Bronchial epithelial cell (primary cell): ENCODE measurements at places on chromosomes 11 and 22. TPM values are rescaled to one million over a fixed set of nuclear protein-coding genes. Genes with fewer than 3 reads are reported as not detected.

GRCh38 chr22:21845558-21846453, 21.6 kb downstream of the MAPK1 start:
- DNase-seq: no peak

DNA sequence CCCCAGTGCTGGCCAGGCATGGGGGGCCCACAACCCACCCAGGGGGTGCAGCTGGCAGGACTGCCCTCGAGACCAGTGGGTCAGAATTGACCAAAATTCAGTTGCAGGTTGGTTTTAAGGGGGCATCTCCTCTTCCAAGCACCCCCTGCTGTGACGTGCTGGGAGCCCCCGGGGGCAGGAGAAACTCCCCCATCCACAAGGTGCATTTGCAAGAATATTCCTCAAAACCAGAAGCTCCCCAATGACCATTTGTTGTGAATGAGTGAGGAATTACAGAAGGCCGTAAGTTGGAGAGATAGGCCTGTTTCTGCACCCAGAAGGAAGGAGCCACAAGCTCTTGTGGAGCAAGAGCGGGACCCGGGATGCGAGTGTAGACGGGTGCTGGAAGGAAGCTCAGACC, 414.5 kb downstream of the BRD1 start:
- DNase-seq: no peak

GRCh38 chr22:41931701-41932269, 5.2 kb upstream of the TNFRSF13C start:
- DNase-seq: no peak

DNA sequence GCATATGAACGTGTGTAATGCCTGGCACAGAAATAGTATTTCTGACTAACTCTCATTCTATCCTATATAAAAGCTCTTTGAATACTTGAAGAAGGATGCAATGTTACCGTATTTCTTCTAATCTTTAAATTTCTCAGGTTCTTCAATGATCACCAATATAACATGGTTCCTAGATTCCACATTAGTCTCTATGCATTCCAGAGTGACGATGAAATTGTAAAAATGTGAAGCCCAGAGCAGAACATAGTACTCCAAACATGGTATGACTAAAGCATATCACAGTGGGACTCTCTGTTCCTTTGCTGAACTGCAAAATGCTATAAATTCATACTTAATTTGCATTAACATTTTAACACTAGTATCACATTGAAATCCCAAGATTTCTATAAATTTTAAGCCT, 877.6 kb upstream of the CHORDC1 start:
- DNase-seq: peak; percentile 15

DNA sequence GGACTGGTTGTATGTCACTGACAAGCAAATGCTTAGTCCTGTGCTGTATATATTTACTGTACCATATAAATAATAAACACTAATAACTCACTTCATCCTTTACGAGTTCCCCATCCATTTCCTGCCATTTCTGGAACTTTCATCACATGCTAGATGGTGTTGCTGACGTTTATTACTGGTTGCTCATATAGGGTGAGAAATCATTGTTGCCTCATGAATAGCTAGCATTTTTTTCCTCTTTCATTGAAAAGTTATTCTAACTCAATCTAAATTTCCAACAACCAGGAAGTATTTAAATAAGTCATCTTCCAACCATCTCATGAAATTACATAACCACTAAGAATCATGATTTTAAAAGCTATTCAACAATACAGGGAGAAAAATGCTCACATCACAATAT, 88.6 kb upstream of the RCN1 start:
- DNase-seq: no peak

DNA sequence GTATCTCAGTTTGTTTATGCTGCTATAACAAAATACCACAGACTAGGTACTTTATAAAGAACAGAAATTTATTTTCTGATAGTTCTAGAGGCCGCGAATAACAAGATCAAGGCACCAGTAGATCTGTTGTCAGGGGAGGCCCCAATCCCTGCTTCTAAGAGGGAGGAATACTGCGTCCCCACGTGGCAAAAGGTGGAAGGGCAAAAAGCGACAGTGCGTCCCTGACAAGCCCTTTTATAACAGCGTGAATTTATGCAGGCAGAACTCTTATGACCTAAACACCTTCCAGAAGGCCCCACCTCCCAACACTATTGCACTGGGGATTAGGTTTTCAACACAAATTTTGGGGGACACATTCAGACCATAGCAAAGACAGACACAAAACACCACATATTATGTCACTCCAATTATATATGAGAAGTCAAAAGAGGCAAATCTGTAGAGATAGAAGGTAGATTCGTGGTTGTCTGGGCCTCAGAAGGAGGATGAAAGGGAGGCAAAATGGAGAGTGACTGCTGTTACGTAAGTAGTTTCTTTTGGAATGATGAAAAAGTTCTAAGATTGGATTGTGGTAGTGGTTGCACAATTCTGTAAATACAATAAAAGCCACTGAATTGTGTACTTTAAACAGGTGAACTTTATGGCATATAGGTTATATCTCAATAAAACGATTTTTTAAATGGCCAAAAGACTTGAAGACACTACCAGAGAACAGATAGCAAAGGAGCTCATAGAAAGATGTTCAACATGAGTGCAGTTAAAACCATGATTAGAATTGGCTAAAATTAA, 30.1 kb upstream of the TNRC6B start:
- DNase-seq: no peak

DNA sequence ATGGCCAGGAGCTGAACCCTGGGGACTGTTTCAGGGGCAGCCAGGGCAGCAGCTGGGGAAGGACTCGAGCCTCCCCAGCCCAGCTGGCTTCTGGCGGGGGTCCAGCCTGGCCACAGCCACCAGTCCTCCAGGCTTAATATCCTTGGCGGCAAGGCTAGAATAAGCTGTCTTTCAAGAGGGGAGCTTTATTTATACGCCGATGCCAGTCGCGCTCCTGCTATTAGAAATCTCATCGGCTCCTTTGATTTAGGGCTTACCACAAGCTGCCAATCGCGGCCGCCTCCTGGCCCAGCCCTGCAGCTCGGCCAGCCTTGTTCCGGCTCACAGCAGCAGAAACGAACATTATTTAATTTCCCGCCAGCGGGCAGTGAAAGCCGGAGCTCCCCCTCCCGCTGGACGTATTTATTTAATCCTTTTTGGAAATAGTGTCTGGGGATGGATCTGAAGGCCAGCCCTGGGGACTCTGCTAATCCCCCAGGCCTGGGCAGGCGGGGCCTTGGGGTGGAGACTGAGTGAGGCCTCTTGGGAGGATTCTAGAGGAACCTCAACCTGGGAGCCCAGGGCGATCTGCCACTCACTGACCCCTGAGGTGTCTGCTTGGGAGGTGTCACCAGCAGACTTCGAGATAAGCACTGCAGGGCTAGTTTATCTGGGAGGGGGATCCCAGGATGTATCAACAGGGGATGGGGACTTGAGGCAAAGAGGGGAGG, 363.1 kb downstream of the MN1 start:
- no peak for DNase-seq

- no peak for DNase-seq
These were observed 227.5 kb downstream of the CTTN start for GRCh38 chr11:70625582-70626518.

DNA sequence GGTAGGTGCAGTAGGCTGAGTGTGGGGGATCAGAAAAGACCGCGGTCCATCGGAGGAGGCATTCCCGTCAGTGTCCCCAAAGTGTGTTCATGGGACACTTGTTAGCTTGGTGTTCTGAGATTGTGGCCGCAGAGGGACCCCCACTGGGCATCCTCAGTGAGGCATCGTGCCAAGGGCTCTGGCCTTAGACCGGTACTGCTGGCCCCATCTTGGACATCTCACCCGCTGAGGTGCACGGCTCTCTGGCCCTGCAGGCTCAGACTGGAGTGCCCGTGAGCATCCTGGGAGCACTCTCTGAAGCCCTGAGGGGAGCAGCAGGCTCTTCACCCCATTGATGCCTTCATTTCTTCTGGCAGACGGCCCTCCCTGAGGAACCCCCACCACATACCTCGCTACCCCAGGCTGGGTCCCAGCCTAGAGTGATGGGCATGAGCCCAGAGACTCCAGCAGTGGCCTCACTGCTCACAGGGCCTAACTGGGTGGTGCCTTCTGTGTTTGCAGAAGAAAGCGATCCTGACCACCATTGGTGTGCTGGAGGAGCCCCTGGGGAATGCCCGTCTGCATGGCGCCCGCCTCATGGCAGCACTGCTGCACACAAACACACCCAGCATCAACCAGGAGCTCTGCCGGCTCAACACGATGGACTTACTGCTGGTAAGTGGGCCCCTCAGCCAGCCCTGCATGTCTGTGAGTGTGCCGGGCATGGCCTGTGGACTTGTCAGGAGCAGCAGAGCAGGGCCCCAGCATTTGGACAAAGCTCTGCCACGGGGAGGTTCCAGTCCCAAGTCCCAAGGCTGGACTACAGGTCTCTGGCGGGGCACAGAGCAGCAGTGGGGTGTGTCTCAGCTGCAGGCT, 51.6 kb downstream of the SBF1 start:
- DNase-seq: no peak

- DNase-seq: no peak
These were observed 49.6 kb downstream of the CNTF start for GRCh38 chr11:58671983-58672633.

DNA sequence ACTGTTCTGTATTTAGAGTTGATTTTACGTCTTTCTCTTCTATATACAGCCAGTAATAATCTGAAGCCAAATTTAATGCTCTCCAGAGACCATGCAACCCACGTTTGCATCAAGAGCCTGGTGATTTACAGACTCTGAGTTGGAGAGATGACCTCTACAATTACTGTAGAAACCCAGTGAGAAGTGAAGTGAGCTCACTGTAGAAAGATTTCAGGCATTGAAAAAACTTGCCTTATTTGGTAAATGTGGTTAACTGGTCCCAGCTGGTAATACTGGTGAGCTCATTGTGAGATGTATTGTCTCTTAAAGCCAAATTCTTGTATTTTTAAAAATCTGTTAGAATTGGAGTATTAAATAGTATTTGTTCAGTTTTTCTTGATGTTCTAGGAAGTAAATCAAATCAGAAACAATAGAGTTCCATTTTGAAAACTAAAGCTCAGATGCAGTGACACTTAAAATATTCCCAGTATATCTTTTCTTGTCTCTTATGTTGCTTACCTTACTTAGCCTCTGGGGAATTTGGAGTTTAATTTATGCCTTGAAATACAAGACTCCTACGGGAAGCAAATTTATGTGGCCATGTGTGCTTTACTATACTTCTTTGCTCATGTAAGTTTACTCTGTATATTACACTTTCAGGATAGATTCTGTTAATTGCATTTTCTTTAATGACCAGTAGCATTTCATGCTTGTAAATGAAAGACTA, 189.9 kb downstream of the ARHGAP42 start:
- DNase-seq: peak; percentile 70

GRCh38 chr22:50314455-50315288, 7.2 kb upstream of the PLXNB2 start:
- DNase-seq: no peak

DNA sequence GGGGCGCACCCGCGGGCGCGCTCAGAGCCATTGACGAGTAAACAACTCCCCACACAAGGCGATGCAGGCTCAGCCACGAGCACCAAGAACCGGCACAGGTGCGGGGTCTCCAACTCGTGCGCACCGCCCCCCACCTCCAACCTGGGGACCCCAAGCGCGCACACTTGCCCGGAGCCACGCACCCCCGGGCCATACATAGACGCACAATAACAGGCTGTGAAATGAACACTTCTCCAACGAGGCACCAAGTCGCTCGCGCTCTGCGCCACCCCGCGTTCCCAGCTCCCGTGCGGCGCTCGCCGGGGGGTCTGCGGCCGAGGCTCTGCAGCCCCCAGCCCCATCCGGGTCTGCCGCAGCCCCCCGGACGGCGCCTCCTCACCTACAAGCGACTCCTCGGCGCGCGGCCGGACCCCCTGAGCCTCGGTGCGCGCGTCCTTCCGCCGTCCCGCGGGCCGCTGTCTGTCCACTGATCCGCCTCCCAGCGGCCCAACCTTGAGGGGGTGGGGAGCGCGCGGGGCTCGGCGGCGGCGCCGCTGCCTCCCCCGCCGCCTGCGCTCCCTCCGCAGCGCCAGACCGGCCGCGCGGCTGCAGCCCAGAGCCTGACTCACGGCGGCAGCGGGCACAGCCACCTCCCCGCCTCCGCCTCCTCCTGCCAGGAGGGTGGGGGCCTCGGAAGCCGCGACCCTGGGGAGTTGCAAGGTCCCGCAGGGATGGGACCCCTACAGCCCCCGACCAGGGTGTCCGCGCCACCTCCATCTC, 1.6 kb downstream of the IFITM10 start:
- no peak for DNase-seq

GRCh38 chr11:132559331-132560036, 972.8 kb downstream of the OPCML start:
- DNase-seq: no peak

- DNase-seq: no peak
These were observed 17.3 kb downstream of the MS4A6A start for GRCh38 chr11:60165538-60165937.

DNA sequence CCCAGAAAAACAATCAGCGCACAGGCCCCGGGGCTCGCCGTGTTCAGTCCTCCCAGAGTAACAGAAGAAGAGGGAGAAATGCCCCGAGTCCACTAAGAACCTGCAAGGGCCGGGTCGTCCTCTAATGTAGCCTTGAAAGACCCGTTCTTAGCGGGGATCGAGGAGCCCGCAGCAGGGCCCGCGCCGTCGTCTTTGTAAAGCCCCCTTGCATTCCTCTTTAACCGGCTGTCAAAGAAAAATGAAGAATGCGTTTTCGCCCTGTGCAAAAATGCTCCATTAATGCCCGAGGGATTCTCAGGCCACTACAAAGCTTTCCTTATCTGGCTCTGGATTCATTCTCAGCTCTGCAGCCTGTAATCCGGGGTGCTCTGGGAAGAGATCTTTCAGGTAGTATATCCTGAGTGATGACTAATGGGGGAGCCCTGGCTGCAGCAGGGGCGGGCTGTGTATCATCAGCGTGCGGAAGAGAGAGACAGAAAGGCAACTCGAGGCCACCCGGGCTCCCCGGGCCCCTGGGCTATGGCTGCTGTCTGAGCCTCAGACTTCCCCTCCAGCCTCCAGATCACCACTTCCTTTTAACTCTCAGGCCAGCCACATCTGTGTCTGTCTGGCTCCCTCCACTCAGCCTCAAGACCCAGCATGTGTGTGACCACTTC, 78.2 kb downstream of the FBLN1 start:
- no peak for DNase-seq

The MMP10 gene
- total RNA-seq: 4.2 and 4.9 TPM in 2 replicates

The FAM83F gene
- 22.1 and 27.8 TPM in 2 replicates for total RNA-seq

The MS4A8 gene
- total RNA-seq: not detected in 2 replicates

The OR5AN1 gene
- total RNA-seq: not detected in 2 replicates

The PRG2 gene
- under 0.01 TPM in 1 of 2 replicates, not detected in the other for total RNA-seq

The PRODH gene
- 5.0 and 52.6 TPM in 2 replicates for total RNA-seq

The LRRC55 gene
- total RNA-seq: not detected in 2 replicates

The TAF1D gene
- 139 and 160 TPM in 2 replicates for total RNA-seq

The CYB5R2 gene
- 12.1 and 16.4 TPM in 2 replicates for total RNA-seq

The FXYD6 gene
- total RNA-seq: not detected in 2 replicates
